Panc1 (cell line): ENCODE measurements at places on chromosomes 12 and 14. TPM values are rescaled to one million over a fixed set of nuclear protein-coding genes. Genes with fewer than 3 reads are reported as not detected.

DNA sequence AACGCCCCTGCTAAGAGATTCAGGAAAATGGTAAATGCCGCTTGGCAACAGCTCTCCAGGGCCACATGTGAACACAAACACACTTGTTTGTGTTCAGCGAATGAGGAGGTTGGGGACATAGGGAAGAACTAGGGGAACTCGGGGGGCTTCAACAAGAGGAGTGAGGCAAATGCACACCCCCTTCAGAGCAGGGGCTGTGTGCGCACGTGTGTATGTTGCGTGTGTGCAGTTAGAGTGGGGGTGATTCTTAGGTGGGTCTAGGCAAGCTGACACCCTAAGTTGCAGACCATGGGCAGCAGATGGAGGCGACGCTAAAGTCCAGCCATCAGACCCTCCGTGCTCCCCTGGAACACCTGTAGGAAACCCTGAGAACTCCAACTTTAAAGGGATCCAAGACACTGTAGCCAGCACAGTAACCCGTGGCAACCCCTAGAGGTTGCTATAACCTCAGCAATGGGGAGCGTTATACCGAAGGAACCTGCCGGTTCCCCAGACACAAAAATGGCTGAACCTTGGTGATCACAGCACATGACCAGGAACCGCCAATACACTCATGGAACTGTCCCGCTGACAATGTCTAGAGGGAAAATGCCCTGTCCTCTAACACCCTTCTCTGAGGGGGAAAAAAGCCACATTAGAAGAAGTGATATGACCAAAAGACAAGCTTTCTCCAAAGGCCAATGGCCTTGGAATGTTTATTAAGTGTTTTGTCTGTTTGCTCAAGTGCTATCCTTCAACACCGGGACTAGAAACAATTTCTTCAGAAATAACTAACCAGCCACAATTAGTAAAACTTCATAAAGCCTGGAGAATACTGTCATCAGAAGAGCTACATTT is 86.5 kb upstream of the CEP83 start:
- peak; percentile 12 for DNase-seq

GRCh38 chr12:127770118-127770517 is 496.9 kb upstream of the TMEM132C start:
- DNase-seq, result no peak

DNA sequence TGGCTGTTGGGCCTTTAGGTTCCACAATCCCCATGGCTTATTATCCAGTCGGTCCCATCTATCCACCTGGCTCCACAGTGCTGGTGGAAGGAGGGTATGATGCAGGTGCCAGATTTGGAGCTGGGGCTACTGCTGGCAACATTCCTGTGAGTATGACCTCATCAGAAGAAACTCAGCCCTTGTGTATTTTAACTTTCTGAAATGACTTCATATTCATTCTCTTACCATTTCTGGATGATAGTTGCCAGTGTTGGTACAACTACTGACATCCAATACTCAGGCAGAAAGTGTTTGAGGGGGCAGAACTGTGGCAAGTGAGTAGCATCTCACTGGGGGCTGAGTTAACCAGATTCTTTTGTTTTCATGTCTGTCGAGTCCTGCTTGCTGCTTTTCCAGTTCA is 2.3 kb downstream of the DAZAP2 start:
- no peak for DNase-seq

SYCP3 gene
- total RNA-seq, result not detected

TMEM253 gene
- total RNA-seq, result 0.33 TPM

ALX1 gene
- 0.23 TPM for total RNA-seq

GRCh38 chr12:109053382-109054123 is 1.2 kb downstream of the USP30 start:
- no peak for DNase-seq

- DNase-seq, result no peak
These were observed 162.5 kb downstream of the C12orf50 start for GRCh38 chr12:87866578-87867292.

GRCh38 chr12:115895247-115895646 is 382.2 kb downstream of the MED13L start:
- no peak for DNase-seq

- DNase-seq, result no peak
These were observed 155.0 kb downstream of the PAWR start for GRCh38 chr12:79535751-79536150.

DNA sequence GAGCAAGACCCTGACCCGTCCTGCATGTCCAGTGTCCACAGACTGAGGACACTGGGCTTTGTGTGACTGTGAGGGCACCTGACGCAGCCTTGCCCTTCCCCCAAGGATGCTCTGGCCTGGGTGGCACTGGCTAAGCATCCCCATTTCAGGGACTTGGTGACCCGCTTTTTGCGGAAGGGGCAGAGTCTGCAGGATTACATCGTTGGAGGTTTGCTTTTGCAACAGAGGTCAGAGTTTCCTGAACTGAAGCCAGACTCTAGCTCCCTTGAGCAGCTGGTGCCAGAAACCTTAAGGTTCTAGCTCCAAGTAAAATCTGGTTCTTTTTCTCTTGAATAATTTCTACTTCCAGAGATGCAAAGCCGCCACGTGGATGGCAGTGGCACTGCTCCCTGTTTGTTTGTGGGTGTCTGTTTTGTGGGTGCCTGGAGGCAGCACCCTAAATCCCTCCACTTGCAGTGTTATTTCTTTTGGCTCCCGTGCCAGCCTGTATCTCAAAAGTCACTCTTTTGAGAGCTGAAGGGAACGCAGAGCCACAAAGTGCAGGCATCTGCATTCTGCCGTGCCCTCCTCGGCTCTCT is 184.7 kb downstream of the TSPAN9 start:
- DNase-seq, result no peak

GRCh38 chr12:17661250-17661649 is 428.7 kb downstream of the RERGL start:
- DNase-seq, result no peak

ADAM21 gene
- total RNA-seq, result 0.08 TPM

KRT74 gene
- total RNA-seq, result not detected

RASAL1 gene
- total RNA-seq, result 0.28 TPM

GRCh38 chr14:20546877-20547276 is 14.0 kb downstream of the RNASE9 start:
- DNase-seq, result no peak

DNA sequence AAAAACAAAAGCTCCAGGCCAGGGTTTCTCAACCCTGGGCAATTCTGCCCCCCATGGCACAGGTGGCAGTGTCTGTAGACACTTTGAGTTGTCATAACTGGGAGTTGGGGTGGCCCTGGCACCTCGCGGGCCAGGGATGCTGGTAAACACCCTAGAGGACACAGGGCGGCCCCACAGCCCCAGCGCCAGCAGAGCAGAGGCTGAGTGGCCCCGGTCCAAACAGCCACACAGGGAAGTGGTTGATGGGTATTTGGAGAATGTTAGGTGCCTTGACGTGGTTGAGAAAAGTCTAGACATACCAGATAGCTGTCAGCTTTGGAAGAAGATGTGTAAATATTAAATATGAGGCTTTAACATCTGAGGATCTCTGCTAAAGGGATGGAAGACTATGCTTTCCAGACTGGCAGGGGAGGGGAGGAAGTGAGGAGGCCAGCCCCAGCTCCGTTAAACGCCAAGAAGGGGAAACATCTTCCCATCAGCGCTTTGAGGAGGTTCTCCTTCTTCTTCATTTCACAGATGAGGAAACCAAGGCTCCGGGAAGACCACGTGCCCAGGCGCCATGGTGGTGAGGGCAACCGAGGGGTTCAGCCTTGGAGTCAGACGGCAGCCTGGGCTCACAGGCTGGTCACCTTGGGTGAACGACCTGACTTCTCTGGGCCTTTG is 103.7 kb downstream of the SCARB1 start:
- DNase-seq, result no peak

DNA sequence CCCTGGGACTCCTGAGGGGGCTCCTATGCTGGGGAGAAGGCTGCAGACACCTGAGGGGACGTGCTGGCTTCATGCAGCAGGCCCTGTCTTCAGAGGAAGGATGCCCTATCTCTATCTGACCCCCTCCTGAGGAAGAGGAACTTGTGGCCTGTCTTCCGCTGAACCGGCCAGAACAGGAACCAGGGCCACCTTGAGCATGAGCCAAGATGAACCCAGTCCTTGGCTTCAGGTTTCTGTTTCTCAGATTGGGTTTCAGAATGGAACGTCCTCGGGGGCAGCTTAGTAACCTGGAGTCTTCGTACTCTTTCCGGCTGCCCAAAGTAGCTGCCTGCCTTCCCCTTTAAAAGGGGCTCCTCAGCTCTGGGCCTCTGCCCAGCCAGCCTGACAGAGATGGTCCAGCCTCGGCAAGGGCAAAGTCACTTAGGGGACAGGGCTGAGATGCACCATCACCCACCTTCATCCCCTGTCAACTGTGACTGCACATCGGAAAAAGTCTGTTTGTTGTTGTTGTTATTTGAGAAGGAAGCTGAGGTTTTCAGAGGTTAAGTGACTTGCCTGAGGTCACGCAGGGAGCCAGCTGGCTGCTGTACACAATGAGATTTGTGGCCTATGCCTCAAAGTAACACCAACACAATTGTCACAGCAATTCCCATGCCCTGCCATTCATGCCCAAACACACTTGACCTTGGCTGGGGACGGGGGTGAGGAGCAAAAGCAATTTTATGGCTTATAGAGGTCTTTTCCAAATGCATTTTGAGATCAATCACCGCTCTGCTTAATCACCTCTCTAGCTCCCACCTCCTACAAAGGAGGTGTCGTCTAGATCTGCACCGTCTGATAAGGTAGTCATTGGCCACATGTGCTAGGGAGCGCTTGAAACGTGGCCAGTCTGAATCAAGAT is 13.4 kb downstream of the ASB2 start:
- DNase-seq, result no peak

DNA sequence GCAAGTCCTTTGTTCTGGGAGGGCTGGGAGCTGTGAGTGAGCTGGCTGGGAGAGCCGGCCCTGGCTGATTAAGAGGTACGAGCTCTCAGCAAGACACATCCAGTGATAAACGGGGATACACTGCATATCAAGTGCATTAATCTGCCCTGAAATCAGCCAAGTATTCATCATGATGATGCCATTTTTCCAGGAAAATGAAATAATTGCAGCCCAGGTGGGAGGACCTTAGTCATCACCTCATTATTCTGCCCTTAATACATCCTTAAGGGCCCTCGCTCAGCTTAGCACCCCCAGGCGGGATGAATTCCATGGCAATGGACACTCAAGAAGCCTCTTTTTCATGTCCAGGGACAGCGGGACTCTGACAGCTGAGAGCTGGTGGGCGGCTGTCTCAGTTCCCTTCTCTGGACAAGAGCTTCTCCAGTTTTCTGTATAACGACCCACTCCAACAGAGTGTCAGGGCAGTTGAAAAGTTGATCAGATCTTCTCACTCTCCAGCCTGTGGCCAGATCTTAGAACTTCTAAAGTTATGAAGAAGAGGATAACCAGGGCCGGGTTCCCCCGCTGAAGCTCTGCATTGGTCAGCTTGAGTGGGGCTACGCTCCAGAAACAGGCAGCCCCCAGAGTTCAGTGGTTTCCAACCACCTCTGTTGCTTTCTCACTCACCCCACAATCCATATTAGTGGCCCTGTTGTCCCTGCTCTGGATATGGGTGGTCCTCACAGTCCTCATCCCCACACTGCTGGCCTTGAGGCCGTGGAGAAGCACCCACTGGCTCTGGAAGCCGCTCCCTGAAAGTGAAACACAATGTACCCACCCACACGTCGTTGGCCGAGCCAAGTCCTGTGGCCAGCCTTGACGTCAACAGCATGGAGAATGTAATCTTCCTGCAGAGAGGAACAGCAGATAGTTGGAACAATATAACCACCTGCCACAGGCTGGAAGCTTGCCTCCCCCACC is 306.2 kb upstream of the DIO3 start:
- no peak for DNase-seq

DNA sequence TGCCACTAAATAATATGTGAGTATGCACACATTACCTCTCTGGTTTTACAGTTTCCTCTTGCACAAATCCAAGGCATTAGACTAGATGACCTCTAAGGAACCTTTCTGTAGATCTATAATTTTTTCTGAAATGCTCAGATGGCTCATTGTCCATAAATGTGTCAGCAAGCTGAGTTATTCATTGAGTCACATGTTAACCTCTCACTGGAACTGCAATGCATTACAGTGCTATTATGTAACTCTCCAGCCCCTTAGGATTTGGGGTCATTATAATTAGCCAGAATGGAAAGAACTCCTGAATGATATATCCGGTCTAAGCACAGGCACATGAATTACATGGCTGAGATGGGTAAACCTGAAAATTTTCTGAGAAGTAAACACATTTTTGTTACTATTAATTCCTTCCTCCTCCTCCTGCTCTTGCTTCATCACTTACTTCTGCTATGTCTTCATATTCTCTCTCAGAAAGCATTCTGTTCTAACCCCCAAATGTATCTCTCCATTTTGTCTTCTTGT is 20.3 kb upstream of the DRAM1 start:
- DNase-seq, result peak; percentile 43

- DNase-seq, result no peak
These were observed 400.5 kb downstream of the ADAMTS20 start for GRCh38 chr12:43151441-43151981.

DNA sequence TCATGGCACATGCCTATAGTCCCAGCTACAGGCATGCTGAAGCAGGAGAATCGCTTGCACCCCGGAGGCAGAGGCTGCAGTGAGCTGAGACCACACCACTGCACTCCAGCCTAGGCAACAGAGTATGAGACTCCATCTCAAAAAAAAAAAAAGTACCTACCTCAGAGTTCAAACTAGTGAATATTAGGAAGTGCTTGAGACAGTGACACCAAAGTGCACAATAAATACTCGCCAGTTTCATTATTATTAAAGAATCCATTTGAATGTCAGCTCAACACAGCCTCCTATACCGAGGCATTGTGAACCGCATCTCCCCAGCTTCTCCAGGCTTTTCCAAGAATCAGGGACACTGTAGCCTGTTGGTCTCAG is 5.0 kb downstream of the GAPDH start:
- no peak for DNase-seq

DIO2 gene
- 0.05 TPM for total RNA-seq

RALGAPA1 gene
- 31.5 TPM for total RNA-seq

- no peak for DNase-seq
These were observed 6.2 kb downstream of the AMN start for GRCh38 chr14:102928412-102929240.

- no peak for DNase-seq
These were observed 360.9 kb downstream of the ADGRD1 start for GRCh38 chr12:131314524-131315090.
